ENCODE measurements at places on chromosomes 4 and X. TPM values are rescaled to one million over a fixed set of nuclear protein-coding genes. Genes with fewer than 3 reads are reported as not detected.

The KDR gene
- total RNA-seq: 446 TPM

The ETDB gene
- not detected for total RNA-seq

The RNF128 gene
- total RNA-seq: not detected

The TKTL2 gene
- not detected for total RNA-seq

The MAGEA9B gene
- total RNA-seq: not detected

The EPGN gene
- total RNA-seq: 0.13 TPM

The UCP1 gene
- total RNA-seq: not detected

The FAM50A gene
- total RNA-seq: 30.4 TPM

The CENPE gene
- total RNA-seq: 72.2 TPM

The UGT2B10 gene
- total RNA-seq: not detected

The MAGEC1 gene
- not detected for total RNA-seq

The FAM9B gene
- total RNA-seq: not detected

The YTHDC1 gene
- 61.6 TPM for total RNA-seq

The MAOB gene
- total RNA-seq: not detected

The STATH gene
- not detected for total RNA-seq

The PABPC5 gene
- 2.3 TPM for total RNA-seq

The OSTC gene
- 256 TPM for total RNA-seq

The NDNF gene
- not detected for total RNA-seq

The DRD5 gene
- not detected for total RNA-seq

The L1CAM gene
- total RNA-seq: 0.27 TPM

The TCP11X2 gene
- not detected for total RNA-seq

The MAGEE1 gene
- 1.5 TPM for total RNA-seq

The COL4A6 gene
- total RNA-seq: 2.1 TPM

Measured in thoracic aorta endothelial cell (primary cell).